ENCODE measurements at places on chromosomes 4 and X.

- DNase-seq, result no peak
Measured at GRCh38 chr4:184477201-184477999, 3.0 kb upstream of the IRF2 start.

DNA sequence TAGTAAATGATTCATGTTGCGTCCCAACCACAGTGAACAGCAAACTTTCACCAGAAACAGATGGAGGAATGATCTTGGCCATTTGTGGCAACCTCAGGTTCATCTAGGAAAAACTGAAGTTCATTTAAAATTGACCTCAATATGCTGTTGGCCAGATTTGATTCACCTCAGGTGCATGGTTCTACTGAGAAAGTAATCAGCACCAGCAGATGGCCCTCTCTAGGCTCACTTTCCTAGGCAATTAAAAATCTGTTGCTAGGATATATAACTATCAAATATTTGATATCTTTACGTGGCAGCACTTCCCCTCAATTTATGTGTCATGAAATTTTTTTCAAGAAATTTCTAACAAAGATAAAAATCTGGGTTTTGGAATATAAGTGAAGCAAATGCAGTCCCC lies 344.7 kb downstream of the GALNTL6 start:
- no peak for DNase-seq

DNA sequence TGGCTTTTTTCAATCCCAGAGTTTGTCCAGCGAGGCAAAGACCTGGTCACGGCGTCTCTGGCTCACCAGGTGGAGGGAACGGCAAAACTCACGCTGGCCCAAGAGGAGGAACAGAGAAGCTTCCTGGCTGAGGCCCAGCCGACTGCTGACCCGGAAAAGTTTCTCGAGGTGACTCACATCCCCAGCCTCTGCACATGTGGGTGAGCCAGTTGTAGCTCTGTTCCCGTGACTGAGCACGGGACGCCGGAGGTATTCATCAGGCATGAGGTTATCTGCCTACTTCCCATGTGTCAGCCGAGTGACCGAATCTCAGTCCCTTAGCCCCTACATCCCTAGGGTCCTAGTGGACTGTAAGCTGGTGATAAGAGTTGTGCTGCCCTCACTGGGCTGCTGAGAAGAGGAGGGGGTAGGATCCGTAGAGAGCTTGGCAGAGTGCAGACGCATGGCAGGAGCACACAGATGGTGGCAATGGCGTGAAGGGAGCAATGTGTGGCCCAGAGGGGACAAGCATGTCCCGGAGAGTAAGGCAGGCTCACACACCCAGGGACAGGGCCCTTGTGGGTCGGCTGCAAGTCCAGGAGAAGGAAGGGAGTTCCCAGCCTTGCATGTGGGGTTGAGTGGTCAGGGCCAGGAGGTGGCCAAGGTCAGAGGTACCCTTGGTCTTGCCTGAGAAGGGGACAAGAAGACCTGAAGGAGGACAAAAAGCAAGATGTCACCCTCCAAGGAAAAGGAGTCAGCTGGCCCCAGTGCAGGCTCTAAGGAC lies 42.9 kb downstream of the EVC start:
- DNase-seq, result no peak

GRCh38 chrX:98071331-98071730 lies 1187.6 kb downstream of the RPA4 start:
- no peak for DNase-seq

DNA sequence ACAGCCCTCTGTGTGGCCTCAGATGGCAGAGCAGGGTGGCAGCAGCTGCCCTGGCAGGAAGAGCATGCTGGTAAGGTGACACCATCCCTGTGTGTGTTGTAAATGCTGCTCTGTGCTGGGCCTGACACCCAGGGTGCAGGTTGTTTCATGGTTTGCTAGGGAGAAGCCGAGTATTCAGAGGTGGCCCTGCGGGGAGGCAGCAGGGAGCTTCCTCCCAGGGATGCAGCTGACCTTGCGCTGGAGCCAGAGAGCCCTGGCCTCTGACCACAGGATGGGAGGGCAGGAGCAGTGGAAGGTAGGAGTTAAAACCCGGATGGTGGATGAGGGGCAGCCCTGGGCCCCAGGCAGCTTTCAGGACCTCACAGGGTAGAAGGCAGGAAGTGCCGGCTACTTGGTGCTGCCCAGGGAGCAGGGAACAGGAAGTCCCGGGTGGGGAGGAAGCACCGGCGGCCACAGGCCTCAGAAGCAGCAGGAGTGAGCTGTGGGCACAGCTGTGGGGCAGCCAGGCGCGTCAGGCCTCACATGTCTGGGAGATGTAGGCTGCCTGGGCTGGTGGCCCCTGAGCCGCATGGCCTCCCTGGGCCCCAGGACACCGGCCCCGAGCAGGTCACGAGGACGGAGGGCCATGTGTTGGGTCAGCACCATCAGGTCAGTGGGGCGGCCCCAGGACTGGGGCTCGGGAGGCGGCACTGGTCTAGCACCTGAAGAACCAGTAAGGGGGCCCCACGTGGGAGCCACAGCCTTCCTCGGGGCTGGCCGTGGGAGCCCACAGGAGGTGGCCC lies 19.1 kb downstream of the SH3BP2 start:
- peak; percentile 74 for DNase-seq

- DNase-seq, result no peak
Measured at GRCh38 chr4:15894921-15895916, 43.3 kb downstream of the FGFBP1 start.

GRCh38 chr4:24689212-24689611 lies 104.9 kb upstream of the DHX15 start:
- DNase-seq, result no peak

GRCh38 chr4:16513876-16514275 lies 287.6 kb upstream of the TAPT1 start:
- DNase-seq, result no peak

- no peak for DNase-seq
Measured at GRCh38 chr4:3059943-3060342, 14.4 kb downstream of the HTT-AS start.

GRCh38 chr4:151801547-151802516 lies 41.0 kb upstream of the GATB start:
- DNase-seq, result peak; percentile 30

DNA sequence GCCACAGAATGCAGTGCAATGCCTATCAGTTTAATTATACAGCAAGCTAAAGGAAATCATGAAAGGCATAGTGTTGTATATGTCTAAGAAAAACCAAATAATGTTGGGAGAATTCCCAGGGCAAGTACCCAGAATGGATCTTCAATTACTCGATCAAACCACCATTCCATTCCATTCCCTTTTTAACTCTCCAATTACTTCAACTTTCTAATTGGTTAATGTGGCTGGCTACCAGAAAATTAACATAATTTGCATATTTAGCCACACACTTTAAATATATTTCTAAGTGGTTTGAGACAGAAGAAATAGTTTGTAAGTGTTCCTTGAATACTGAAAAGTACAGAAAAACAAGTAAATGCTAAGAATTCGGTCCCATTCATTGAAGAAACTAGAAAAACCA lies 111.5 kb upstream of the NAP1L5 start:
- no peak for DNase-seq

DNA sequence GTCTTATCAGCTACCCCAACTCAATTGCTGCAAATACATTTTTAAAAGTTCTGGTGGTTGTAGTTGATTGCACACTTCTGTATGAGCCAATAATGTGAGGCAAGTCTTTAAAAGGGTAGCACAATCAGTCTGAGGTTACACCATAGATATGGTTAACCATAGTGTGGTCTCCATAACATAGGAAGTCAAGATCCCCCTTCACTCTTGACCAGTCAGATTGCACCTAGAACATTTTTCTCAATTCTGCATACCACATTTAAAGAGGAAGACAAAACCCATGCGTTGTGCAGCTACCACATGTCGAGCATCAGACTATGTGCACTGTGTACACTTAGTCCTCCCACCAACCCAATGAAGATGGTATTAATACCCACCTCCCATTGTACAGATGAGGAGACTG lies 26.5 kb upstream of the CYBB start:
- DNase-seq, result no peak

DNA sequence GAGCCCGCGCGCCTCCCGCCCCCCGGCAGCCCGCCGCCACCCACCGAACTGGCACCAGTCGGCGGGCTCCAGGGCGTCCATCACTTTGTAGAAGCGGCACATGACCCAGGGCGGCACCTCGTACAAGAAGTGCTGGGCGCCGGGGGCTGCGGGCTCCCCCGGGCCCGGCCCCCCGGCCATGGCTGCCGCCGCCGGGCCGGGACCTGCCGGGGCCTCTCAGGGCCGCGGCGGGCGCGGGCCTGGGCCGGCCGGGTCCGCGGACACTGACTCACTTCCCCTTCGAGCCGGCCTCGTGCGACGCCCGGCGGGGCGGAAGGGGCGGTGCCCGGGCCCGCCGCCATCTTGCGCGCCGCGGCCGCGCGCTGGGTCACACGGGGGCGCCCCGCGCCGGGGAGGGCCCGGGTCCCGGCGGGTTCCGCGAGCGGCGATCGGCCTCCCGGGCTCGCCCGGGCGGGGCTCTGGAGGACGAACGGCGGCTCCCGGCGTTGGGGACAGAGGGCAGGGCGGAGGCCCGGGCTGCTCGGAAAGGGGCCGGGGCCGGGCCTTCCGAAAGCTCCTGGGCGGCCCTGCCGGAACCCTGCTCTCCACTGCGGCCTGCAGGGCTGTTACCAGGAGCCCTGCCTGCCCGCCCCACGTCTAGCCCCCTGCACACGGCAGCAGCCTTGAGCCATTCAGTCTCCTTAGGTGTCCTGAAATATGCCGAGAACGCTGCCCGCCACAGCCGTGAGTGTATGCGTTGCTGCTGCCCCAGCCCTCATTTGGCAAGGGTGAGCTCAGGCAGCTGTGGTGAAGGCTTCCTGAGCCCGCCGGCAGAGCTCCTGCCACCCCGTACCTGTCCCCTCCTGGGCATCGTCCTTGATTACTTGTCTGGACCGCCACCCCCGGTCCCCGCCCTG lies at the start of gene IRAK1:
Gene IRAK1 (minus strand): TSS at position 270 of the 896 bp plus-strand sequence. CDS start 90 bp downstream, at position 180.
- DNase-seq, result peak; percentile 69

GRCh38 chr4:88527787-88528186 lies 4.2 kb upstream of the PYURF start:
- no peak for DNase-seq
